ENCODE measurements at places on chromosomes 6 and 20. TPM values are rescaled to one million over a fixed set of nuclear protein-coding genes. Genes with fewer than 3 reads are reported as not detected.

The FRMD1 gene
- not detected for total RNA-seq

The CCM2L gene
- not detected for total RNA-seq

The GLP1R gene
- total RNA-seq: not detected

The PRICKLE4 gene
- total RNA-seq: not detected

The CRISP2 gene
- not detected for total RNA-seq

The RNF146 gene
- 18.3 TPM for total RNA-seq

The TCP11 gene
- not detected for total RNA-seq

The DLL1 gene
- not detected for total RNA-seq

DNA sequence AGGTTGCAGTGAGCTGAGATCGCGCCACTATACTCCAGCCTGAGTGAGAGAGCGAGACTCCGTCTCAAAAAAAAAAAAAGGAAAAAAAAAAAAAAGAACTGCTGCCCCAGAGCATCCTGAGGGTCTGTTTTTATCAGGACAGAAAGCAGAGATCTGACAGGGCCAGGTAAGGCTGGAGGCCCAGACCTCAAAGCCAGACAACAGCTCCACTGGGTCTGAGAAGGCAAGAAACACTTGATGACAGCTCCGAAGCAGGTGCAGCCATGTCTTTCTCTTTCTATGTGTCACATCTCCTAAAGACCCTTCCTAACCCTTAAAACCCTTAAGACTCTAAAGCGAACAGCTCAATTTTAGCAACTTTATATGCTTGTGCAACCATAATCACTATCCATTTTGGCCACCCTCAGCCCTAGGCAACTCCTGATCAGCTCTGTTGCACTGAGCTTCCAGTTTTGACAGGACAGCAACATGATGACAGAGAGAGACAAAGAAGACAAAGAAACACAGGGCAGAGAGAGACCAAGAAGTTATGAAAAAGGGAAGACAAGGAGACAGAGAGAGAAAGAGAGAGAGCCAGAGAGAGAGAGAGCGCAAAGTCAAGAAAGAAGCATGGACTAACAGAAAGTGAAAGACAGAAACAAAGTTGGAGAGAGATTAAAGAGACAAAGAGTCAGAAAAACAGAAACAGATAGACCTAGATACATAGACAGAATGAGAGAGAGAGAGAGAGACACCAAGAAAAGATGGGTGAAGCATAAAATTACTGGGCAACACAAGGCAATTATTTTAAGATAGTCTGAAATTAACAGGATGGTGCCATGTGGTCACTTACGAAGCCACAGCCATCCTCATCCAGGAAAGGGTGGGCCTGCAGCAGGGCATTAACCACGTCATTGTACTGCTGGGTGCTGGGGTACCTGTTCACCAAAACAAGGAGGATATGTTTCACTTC lies 39.2 kb downstream of the SAMD3 start:
- H3K36me3 ChIP-seq: peaks cover 42% of the 10 kb centered on the region
- no peaks in the 10 kb centered on the region for H3K27me3 ChIP-seq
- H3K4me1 ChIP-seq: peaks cover 50% of the 10 kb centered on the region

DNA sequence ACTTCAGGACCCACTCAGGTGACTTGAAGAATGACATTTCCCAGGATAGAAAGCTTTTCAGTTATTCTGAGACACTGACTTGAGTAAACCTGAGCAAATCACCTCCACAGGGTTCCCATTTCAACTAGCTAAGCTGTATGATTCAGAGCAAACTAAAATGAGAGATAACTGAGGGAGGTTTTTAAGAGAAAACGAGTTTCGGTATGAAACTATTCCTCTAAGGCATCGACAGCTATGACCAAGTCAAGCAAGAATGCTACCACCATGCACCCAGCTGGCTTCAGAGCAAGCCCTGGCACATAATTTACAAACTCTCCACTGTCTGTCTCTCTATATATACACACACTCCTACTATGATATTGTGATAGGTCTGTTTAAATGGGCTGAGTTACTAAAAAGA lies 75.4 kb downstream of the PERP start:
- H3K4me3 ChIP-seq: no peak overlapping the region
- peaks cover 3% of the 10 kb centered on the region for H3K27me3 ChIP-seq
- no peak for DNase-seq
- H3K36me3 ChIP-seq: no peaks in the 10 kb centered on the region

DNA sequence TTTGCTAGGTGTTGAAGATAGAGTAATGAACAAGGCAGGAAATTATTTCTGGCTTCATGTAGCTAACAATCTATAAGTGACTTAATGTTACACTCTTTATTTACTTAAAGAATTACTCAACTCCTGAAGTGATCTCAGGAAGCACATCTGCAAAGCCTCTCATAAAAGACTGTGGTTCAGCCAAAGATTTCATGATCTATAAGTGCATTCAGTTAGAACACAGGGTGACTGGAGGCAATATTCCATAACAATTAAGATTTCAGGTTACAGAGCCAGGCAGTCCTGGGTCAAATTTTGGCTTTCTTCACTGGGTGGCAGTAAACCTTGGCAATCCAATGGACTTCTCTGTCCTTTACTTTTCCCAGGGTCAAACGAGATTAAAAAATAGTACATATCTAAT lies 204.0 kb downstream of the TPBG start:
- no peaks in the 10 kb centered on the region for H3K4me1 ChIP-seq
- DNase-seq: no peak
- no peaks in the 10 kb centered on the region for H3K27me3 ChIP-seq

- no peak for DNase-seq
- H3K36me3 ChIP-seq: no peaks in the 10 kb centered on the region
- no peak overlapping the region for H3K4me3 ChIP-seq
- peaks cover 2% of the 10 kb centered on the region for H3K27me3 ChIP-seq
- H3K27ac ChIP-seq: no peak overlapping the region
These were observed 26.9 kb upstream of the PPP1R3G start for GRCh38 chr6:5058254-5058653.

DNA sequence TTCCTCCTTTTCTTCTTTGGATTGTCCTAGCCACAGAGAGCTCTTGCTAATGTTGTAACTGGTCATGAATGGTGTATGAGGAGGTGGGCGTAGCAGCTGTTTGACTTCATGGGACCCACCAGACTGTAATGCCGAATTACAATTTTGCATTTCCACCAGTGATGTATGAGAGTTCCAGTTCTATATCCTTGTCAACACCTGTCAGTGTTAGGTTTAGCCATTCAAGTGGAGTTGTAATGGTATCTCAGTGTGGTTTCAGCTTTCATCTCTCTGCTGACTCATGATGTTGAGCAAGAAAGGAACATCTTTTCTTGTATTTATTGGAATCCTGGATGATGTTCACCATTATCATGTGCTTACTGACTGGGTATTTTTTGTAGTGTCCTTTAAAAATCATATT lies 5.1 kb downstream of the IGF2R start:
- peaks cover 33% of the 10 kb centered on the region for H3K36me3 ChIP-seq
- peak overlapping the region; percentile 96 for H3K27ac ChIP-seq
- peak overlapping the region; percentile 77 for H3K4me3 ChIP-seq
- H3K27me3 ChIP-seq: peaks cover 2% of the 10 kb centered on the region

GRCh38 chr6:39292637-39293036 lies 21.6 kb downstream of the KCNK17 start:
- H3K27ac ChIP-seq: no peak overlapping the region
- peaks cover 8% of the 10 kb centered on the region for H3K27me3 ChIP-seq
- H3K4me1 ChIP-seq: peaks cover 7% of the 10 kb centered on the region

DNA sequence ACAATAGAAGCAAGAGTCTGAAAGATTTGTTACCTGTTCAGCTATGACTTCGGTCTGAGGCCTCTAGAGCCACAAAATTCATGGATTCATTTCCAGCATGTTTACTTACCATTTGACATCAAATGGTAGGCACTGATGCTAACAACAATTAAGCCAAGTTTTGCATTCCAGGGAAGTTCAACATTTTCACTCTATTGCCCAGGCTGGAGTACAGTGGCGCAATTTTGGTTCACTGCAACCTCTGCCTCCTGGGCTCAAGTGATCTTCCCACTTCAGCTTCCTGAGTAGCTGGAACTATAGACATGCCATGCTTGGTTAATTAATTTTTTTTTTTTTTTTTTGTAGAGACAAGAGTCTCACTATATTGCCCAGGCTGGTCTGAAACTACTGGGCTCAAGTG lies 114.1 kb upstream of the SGK1 start:
- no peaks in the 10 kb centered on the region for H3K36me3 ChIP-seq
- H3K4me3 ChIP-seq: no peak overlapping the region
- peaks cover 29% of the 10 kb centered on the region for H3K4me1 ChIP-seq
- H3K27me3 ChIP-seq: no peaks in the 10 kb centered on the region

- no peaks in the 10 kb centered on the region for H3K36me3 ChIP-seq
- peaks cover 39% of the 10 kb centered on the region for H3K27me3 ChIP-seq
- peaks cover 10% of the 10 kb centered on the region for H3K4me1 ChIP-seq
- peak; percentile 52 for DNase-seq
These were observed 18.6 kb upstream of the FOXO3 start for GRCh38 chr6:108541843-108542759.

DNA sequence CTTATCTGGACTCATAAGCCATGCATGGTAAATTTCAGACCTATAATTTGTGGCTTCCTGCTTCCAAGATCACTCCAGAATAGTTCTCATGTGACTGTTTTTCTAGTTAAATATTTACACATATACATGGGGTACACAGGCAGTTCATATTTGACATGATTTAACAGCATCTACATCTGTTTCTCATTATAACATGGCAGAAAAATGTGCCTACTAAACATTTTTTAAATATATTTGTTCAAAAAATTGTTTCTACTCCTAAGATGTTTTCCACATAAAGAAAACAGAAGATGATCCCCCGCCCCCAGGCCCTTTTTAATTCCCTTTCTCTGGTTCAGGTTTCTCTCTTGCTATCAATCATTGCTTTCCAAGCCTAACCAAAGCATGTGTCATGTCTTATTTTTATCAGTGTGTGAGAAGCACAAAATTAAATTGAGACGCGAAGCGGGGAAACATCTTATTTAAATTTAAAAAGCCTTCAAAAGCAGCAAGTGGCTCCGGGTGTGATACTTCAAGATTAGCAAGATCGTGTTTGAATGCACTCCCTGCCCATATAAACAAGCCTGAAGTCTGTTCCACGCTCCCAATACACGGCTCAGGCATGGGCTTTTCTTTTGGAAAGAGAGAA lies 37.3 kb downstream of the IPCEF1 start:
- H3K4me1 ChIP-seq: peaks cover 5% of the 10 kb centered on the region
- no peak overlapping the region for H3K27ac ChIP-seq
- H3K4me3 ChIP-seq: no peak overlapping the region
- DNase-seq: no peak

- H3K27ac ChIP-seq: peak overlapping the region; percentile 75
- peak; percentile 29 for DNase-seq
- no peaks in the 10 kb centered on the region for H3K36me3 ChIP-seq
- H3K27me3 ChIP-seq: peaks cover 5% of the 10 kb centered on the region
- H3K4me3 ChIP-seq: peak overlapping the region; percentile 57
These were observed 8.4 kb upstream of the ZBTB24 start for GRCh38 chr6:109491207-109491938.

- H3K27ac ChIP-seq: no peak overlapping the region
- DNase-seq: no peak
- H3K4me1 ChIP-seq: no peaks in the 10 kb centered on the region
- H3K27me3 ChIP-seq: peaks cover 4% of the 10 kb centered on the region
- H3K36me3 ChIP-seq: no peaks in the 10 kb centered on the region
These were observed 42.9 kb downstream of the PHACTR3 start for GRCh38 chr20:59647271-59647670.

GRCh38 chr6:10557913-10558312 lies 36.8 kb downstream of the GCNT2 start:
- H3K4me3 ChIP-seq: no peak overlapping the region
- DNase-seq: no peak
- no peaks in the 10 kb centered on the region for H3K4me1 ChIP-seq
- no peak overlapping the region for H3K27ac ChIP-seq
- H3K36me3 ChIP-seq: peaks cover 3% of the 10 kb centered on the region

- no peaks in the 10 kb centered on the region for H3K4me1 ChIP-seq
- H3K36me3 ChIP-seq: peaks cover 2% of the 10 kb centered on the region
- H3K27me3 ChIP-seq: no peaks in the 10 kb centered on the region
- H3K27ac ChIP-seq: no peak overlapping the region
These were observed 57.6 kb downstream of the JAG1 start for GRCh38 chr20:10616212-10616611.

- no peaks in the 10 kb centered on the region for H3K4me1 ChIP-seq
- H3K36me3 ChIP-seq: no peaks in the 10 kb centered on the region
- H3K4me3 ChIP-seq: no peak overlapping the region
These were observed 12.0 kb downstream of the SLC2A10 start for GRCh38 chr20:46721476-46721875.

GRCh38 chr6:56514395-56514794 lies 128.3 kb downstream of the DST start:
- H3K27me3 ChIP-seq: no peaks in the 10 kb centered on the region
- H3K27ac ChIP-seq: no peak overlapping the region
- no peaks in the 10 kb centered on the region for H3K36me3 ChIP-seq
- no peak for DNase-seq

DNA sequence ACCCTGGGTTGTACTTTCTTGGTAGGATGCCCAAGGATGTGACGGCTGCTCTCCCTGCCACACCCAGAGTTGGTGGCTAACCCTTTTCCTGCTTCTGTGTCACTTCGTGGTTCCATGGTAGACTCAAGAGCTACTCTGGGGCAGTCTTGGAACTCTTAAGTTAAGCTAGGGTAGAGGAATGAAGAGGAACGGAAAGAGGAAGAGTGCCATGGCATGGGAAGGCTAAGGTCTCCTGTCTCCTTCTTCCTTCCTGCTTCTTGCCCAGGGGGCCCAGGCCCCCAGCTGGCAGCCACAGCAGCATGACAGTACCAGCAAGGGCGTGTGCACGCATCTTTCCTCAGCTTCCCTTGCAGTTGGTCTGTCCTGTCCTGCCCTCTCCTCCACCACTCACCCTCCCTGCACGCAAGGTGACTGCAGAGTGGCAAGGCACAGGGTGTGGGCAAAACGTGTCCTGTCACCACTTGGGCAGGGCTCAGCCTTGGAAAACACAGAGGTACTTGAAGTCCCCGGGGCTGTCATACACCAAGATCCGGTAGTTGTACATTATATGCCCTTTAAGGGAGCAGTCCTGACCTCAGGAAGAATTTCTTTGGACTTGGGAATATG lies 39.8 kb upstream of the TGM3 start:
- no peaks in the 10 kb centered on the region for H3K36me3 ChIP-seq
- H3K4me1 ChIP-seq: peaks cover 14% of the 10 kb centered on the region
- H3K4me3 ChIP-seq: no peak overlapping the region
- no peak for DNase-seq

- peaks cover 52% of the 10 kb centered on the region for H3K27me3 ChIP-seq
- H3K27ac ChIP-seq: no peak overlapping the region
- DNase-seq: no peak
These were observed 4.7 kb upstream of the TUBB2A start for GRCh38 chr6:3162067-3162497.

GRCh38 chr20:34096699-34097444 lies 15.2 kb downstream of the EIF2S2 start:
- peak overlapping the region; percentile 9 for H3K27ac ChIP-seq
- no peak for DNase-seq
- H3K36me3 ChIP-seq: peaks cover 51% of the 10 kb centered on the region
- H3K4me1 ChIP-seq: peaks cover 9% of the 10 kb centered on the region
